ENCODE measurements at places on chromosomes 7 and 10. TPM values are rescaled to one million over a fixed set of nuclear protein-coding genes. Genes with fewer than 3 reads are reported as not detected.

OR2A12 gene
- not detected for total RNA-seq

SUV39H2 gene
- 4.4 TPM for total RNA-seq

DDX21 gene
- 59.3 TPM for total RNA-seq

CROT gene
- total RNA-seq, result 14.8 TPM

- DNase-seq, result no peak
Observed at GRCh38 chr10:119399466-119399865, 143.1 kb downstream of the RGS10 start.

DNA sequence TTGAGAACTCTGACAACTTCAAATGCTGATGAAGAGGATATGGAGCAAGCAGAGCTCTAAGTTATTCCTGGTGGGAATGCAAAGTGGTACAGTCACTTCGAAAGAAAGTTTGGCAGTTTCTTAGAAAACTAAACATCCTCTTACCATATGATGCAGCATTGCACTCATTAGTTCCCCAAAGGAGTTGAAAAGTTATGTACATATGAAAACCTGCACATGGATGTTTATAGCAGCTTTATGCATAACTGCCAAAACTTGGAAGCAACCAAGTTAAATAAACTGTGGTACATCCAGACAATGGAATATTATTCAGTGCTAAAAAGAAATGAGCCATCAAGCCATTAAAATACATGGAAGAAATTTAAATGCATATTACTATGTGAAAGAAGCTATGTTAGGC, 779.3 kb upstream of the COBL start:
- DNase-seq, result no peak

DNA sequence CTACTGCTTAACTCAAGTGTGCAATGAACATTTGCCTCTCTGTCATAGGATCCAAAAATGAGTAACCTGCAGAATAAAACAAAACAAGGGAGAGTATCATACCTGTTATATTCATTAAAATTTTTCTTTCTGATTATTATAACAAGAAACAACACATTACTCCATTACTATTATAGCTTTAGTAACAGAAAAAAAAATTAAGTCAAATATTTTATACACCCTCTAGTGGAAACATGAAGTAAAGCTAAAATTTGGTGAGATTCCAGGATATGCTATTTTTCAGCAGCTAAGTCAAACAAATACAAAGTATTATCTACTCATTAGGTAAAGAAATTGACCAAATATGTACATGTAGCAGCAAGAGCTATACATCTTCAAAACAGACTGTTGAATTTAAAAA, 56.3 kb downstream of the PDZD8 start:
- no peak for DNase-seq

- no peak for DNase-seq
Observed at GRCh38 chr7:28847176-28847575, 111.0 kb downstream of the TRIL start.

DNA sequence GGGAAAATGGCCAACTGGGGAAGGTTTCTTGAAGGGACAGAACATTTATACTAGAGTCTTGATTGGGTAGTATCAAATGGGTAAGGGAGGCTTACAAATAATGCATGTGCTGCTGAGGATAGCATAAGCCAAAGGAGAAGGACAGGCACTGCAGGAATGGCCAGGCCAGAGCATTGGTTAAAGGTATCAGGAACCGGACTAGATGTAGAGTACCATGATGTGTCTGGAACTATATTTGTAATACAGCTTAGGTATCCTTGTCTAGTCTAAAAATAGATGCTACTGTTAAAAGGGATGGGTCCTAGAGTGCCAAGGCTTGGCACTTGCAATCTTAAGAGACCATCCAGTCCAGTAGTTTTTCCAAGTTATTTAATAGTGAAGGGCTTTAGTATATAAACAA, 20.3 kb downstream of the TMEM243 start:
- no peak for DNase-seq

DNA sequence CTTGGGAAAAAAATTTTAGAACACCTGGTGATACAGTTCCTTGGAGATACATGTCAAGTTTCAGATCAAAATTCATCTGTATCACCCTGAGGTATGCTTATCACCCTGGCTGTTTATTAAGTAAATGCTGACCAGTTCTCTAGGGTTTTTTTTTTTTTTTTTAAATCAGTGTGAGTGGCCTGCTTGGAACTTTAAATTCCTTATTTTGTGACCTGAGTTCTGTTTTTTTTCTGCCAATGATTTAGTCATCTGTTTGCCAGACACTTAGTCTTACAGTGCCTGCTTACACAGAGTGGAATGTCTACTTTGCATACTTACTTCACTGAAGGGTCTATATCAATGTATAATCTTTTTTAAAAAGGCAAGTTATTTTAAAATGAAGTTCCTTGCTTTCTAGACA, 1.8 kb downstream of the TSPAN13 start:
- DNase-seq, result no peak

DNA sequence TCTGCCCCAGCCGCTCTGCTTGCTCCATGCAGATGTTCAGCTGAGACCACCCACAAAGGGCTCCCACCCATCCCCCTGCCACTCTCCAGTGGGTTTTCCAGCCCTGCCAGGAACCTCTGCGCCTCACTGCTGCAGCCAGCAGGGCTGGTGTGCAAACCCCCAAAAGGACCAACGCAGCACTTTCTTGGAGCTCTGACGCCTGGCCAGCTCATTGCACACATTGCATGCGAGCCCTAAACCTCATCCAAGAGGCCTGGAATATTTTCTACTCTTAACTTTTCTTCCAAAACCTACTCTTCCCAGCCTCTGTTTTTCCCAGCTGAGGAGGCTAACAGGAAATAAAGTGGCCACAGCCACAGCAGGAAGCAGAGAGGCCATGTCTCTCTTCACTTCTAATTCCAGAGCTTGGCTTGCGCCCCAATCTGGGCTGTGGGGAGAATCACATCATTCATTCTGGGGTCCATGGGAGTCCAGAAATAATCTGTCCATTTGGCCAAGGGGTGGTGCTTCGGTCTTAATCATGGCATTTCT, 4.6 kb upstream of the FAM170B start:
- no peak for DNase-seq
